ENCODE measurements at places on chromosomes 4 and X.

GRCh38 chr4:185958094-185958747, 110.7 kb upstream of the TLR3 start:
- DNase-seq = no peak

- no peak for DNase-seq
Measured at GRCh38 chr4:186592445-186592844, 37.1 kb upstream of the MTNR1A start.

- no peak for DNase-seq
Measured at GRCh38 chr4:633976-634598, 8.7 kb downstream of the PDE6B start.

DNA sequence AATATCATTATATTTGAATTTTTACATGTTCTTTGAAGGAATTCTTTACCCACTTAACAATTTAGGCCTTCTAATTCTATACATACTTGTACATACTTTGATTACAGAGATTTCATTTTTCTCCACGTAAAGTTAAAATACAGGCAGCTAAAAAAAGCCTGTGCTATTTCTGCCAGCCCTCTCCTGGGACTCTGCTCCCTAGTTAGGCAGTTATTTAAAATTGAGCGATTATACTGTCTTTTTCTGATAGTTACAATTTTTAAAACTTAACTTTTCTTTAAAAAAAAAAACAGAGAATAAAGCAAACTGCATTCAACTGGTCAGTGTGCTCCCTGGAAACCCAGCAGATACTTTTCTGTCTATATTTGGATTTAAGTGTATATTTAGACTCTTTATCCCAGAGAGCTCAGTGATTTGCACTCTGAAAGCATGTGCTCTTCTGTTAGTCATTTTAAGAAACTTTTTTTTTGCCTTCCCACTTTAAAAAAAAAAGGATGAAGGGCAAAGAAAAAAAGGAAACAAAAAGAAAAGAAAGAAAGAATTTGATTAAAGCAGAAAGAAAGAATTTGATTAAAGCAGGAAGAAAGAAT, 18.1 kb upstream of the FAM241A start:
- no peak for DNase-seq

GRCh38 chrX:80765220-80765625, 44.5 kb downstream of the BRWD3 start:
- no peak for DNase-seq

DNA sequence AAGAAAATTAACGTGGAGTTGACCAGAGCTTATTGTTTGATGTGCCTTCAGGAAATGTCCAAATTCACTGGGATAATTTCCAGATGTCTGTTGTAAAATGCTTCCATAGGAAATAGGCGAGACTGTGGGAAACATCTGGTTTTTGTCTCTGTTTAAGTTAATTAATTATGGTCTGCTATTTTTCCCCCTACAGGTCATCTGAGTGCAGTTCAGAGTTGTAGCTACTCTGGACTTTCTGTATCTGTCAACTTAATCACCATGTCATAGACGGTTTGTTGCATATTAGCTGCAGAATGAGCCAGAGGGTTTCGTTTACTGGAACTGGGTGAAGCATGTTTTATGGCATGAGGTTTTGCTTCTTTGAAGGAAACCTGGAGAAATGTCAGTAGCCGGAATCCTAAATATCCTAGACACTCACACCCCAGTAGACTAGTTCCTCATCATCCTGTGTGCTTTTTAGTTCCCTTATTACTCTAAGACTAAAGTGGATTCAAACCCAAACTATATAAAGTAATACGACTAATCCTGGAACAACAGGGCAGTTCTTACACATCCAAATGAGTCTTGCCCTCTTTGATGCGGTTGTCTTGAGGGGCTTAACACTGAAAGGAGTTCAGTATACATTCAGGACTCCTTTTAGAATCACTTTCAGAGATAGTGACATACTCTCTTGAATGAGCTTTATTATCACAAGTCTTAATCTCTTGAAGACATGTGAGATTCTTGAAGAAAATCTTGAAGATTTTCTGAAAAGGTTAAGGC, 62.5 kb downstream of the PPEF1 start:
- no peak for DNase-seq
